Cerebellar cortex (tissue), 1 donor: ENCODE measurements at places on chromosomes 6 and 20.

DNA sequence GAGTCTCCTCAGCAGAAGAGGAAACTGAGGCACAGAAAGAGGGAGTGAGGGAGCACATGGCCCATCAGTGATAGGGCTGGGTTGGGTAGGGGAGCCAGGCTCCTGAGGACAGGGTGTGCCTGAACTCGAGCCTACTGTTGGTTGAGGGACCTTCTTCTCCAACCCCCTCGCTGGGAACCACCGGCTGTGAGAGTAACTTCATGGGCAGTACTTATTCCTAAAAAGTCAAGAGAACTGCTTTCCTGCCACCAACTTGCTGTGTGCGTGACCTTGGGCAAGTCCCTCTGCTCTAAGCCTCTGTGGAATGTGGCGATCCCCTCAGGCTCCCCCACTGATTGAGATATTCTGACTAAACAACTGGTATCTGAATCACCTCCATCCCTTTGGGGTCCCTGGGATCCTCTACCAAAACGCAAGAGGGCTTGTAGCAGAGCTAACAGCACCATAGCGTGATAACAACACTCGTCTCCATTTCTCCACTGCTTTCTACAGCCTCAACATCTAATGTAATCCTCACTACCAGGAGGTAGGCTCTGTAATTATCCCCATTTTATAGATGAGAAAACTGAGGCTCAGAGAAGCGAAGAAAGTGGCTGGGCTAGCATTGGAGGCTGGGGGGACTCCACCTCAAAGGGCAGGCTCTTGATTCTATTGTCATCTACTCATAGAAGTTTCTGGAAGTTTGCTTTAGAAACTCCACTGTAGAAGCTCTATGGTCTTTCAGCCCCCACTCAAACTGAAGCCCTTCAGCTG lies 76.0 kb downstream of the JPH2 start:
- no peak for DNase-seq

GRCh38 chr6:27213544-27214125 lies 33.9 kb upstream of the PRSS16 start:
- no peak for DNase-seq

GRCh38 chr6:31652925-31653724 lies 664 bp upstream of the BAG6 start:
- peak; percentile 95 for DNase-seq

- DNase-seq, result no peak
These were observed 50.4 kb downstream of the HMGN3 start for GRCh38 chr6:79184086-79184485.

DNA sequence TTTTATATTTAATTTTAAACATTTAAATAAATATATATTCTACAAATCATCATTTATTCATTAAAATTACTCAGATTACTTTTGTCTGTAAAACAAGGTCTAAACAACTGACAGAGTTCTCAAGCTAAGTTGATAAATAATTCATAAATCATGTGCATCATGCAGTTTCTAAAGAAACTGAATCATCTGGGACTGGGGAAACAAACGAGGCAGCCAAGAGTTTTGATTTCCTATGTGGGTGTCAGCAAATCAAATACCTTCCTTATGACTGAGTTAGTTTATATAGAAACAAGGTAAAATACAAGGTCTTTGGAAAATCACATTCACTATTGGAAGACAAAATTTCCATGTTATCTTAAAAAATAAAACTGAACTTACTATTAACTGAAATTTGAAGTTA lies 149.9 kb upstream of the BEND6 start:
- DNase-seq, result no peak

GRCh38 chr6:118903138-118903537 lies 9.2 kb downstream of the ASF1A start:
- DNase-seq, result no peak

GRCh38 chr6:110687326-110687725 lies 127.9 kb downstream of the CDK19 start:
- DNase-seq, result no peak

GRCh38 chr20:10560686-10561085 lies 113.1 kb downstream of the JAG1 start:
- DNase-seq, result no peak

DNA sequence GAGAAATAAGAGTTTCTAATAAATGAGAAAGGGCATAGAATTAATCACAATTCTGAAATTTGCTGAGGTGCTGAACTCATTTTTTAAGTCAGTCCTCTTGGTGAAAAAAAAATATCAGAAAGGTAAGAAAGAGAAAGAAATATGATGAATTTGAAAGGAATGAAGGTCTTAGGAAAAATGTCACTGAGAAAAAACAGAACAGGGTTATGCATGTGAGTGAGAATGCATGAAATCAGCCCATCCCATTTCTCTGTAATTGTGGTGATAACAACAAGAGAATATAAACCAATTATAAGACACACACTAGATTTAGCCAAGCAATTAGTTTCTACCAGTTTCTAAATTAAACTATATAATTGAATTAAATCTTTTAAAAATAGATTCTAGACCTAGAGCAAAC lies 138.9 kb downstream of the TBX18 start:
- DNase-seq, result no peak

GRCh38 chr20:19889011-19889953 lies 127.9 kb upstream of the NAA20 start:
- no peak for DNase-seq

- no peak for DNase-seq
These were observed 394.7 kb downstream of the THBS2 start for GRCh38 chr6:168858926-168859325.

DNA sequence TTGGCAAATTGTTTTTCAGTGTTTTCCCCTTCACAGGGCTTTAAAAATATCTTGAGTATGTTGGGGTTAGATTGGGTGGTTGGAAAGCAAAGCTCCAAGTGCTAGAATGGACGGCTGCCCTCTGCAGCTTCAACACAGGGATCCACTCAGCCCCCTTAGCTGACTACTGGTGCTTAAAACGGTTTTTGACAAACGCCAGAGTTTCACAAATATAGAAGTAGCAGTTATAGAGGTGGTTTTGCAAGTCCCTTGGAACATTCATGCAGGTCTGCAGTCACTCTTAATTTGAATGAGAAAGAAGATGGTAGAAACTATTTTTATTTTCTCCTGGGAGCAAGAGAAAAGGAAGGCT lies 175.9 kb downstream of the ARID1B start:
- DNase-seq, result no peak

DNA sequence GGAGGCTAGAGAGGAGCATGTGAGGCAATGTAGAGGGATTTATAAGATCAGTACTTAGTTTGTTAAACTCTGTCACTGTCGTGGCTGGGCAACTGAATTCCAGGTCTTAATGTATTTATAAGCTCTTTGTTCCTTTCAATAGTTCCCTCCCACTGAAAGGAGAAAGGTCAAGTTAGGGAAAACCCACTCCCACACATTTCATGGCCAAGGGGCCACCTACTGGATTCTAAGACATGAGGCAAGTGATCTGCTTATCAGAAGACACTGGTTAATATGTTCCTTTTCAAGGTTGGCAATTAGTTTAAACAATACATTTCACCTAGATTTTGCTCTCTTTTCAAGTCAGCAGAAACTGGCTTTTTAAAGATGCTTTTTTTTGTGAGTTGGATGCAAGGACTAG lies 5.4 kb upstream of the GSTA5 start:
- DNase-seq, result no peak

GRCh38 chr6:138645976-138646640 lies 127.5 kb upstream of the CCDC28A start:
- no peak for DNase-seq

DNA sequence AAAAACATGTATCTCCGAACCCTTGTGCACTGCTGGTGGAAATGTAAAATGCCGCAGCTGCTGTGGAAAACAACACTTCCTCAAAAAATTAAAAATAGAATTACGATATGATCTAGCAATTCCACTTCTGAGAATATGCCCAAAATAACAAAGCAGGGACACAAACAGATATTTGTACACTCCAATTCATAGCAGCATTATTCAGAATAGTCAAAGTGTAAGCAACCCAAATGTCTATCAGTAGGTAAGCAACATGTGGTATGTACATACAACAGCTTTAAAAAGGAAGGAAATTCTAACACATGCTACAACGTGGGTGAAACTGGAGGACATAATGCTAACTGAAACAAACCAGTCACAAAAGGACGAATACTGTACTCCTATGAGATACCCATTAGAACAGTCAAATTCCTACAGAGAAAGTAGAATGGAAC lies 5.7 kb upstream of the RAB5IF start:
- no peak for DNase-seq

GRCh38 chr6:108502832-108503231 lies 57.9 kb upstream of the FOXO3 start:
- DNase-seq, result no peak

- DNase-seq, result peak; percentile 22
These were observed 195.0 kb upstream of the CEP162 start for GRCh38 chr6:84422380-84422968.

- DNase-seq, result no peak
These were observed 40.5 kb downstream of the SLC22A1 start for GRCh38 chr6:160162030-160162566.

GRCh38 chr6:76876922-76877553 lies 586.3 kb downstream of the HTR1B start:
- peak; percentile 6 for DNase-seq

DNA sequence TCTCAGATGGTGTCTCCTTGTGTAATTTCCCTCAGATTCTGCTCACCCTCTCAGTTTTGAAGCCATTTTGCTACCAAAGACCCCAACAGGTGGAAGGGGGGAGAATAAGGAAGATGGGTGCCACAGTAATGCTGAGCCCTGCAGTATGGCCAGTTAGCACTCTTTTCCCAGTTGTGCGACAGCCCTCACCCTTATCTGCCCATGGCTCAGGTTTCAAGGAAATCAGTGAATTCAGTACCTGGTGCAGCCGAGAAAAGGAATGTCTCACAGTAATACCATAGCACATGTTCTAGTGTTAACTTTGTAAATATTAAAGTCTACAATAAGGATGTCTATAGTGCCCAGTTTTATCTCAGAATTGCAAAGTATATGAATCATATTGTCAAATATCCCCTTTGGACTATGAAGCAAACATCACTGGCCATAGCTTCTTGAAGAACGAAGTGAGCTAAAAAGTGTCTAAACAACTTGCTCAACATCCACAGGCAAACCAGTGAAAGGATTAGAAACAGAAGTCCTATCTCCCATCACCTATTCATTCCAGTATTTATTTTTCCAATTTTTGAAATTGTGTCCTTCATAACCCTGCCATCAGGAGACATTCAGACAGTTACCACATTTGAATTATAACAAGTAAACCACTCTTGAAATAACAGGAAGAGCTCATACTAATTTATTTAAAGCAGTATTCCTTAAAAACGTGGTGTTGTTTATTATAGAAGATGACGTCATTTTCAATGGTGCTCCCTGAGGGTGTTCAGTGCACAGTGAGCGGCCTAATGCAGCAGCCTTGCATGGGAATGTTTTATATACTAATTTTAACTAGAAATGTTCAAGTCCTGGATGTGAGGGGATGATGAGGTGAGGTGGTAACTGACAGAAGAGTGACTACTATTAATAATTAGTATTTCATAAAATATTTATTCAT lies 366.2 kb downstream of the TFAP2A start:
- DNase-seq, result no peak

- no peak for DNase-seq
These were observed 47.6 kb downstream of the ARHGAP18 start for GRCh38 chr6:129662406-129662766.

GRCh38 chr20:45020236-45020886 lies 54.0 kb downstream of the STK4 start:
- no peak for DNase-seq

- DNase-seq, result no peak
These were observed 20.9 kb upstream of the PNPLA1 start for GRCh38 chr6:36248980-36249379.

DNA sequence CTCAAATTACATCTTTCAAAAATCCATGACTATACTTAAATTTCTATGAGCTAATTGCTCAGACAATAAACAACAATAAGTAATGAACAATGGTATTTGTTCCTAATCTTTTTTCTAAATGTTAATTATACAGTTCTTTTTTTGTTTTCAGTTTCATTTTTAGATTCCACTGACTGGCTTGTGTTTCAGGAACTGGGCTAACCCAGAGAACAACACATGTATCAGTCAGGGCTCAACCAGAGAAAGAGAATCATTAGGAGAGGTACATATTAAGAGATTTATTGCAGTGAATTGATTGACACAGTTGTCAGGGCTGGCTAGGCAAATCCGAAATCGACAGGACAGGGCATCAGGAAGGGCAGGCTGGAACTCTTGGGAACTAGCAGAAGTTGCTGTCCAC lies 182.8 kb downstream of the GRM1 start:
- no peak for DNase-seq

DNA sequence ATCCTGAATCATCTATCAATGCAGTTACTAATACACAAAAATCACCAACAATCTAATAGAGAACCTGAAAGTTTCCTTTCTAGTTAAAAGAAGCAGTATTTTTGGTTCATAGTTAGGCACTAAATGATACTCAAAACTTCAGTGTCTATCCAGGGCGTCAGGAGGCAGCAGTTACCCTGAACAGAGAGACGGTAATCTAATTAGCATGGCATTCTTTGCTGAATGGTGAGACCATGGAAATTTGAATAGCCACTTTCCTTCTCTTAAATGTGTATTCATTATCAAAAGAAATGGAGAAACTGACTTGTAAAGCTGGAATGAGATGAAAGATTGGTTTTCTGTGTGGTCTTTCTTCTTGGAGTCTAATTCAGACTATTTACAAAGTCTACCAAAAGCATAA lies 146.6 kb upstream of the BMP5 start:
- DNase-seq, result no peak

DNA sequence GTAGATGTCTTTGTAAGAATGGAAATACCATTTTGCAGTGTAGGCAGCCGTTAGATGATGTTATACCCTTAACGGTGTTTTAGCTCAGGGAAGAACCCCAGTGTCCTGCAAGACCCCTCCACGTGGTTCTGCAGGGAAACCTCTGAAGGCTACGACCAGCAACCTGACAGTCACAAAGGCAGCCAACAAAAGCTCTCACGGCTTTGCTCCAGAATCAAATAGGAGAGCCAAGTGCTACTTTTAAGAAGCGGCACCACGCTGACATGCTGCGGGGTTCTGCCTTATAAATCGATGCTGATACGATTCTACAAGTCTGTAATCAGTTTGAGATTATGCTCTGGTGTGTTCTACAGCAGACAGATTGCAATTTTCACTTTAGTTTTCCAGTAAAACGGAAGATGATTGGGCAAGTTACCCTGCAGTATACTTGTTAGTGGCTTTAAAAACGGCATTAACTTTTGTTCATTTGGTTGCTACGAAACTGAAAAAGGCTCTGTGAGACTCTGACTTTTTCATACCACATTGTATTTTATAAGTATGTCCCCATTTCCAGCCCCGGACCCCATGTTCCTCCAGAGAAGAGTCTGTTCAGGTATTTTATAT lies 312.9 kb downstream of the SAMD5 start:
- no peak for DNase-seq

GRCh38 chr6:47237196-47237595 lies 72.5 kb downstream of the TNFRSF21 start:
- no peak for DNase-seq

- no peak for DNase-seq
These were observed 134.8 kb downstream of the DTNBP1 start for GRCh38 chr6:15527838-15528617.

GRCh38 chr20:12414446-12415274 lies 497.0 kb downstream of the BTBD3 start:
- DNase-seq, result no peak

GRCh38 chr20:38692436-38693411 lies 31.6 kb upstream of the SLC32A1 start:
- DNase-seq, result no peak
